Anterior cingulate cortex (tissue), 58 donors: ENCODE measurements at places on chromosomes 2 and 18.

GRCh38 chr18:54671291-54671881 is 80.3 kb downstream of the DYNAP start:
- DNase-seq = no peak

DNA sequence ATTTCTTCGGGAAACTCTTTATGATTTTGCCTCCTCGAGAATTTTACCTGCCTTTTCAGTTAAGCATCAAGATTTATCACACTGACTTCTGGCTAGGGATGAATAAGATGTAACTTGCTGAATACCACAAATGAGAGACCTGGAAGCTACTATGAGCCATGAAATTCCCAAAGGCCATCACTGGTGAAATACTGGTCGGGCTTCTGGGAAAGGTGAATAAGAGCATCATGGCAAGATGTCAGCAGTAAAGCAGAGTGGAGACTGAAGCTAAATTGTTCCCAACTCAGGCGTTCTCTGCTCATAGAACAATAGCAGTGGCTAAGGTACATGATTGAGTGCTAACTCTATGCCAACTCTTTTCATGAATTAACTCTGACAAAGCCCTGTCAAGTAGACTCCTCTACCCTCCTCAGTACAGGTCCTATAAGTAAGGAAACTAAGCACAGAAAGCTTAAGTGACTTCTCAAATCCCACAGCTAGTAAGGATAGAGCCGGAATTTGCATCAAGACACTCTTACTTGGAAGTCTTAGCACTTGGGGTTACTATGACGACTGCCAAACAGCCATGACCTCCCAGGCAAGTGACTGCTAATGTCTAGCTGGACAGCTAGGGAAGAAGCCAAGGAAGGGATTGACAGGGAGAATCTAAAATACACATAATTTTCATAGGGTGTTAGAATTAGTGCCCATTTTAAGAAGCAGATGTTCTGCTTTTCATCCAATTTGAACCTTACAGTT is 22.7 kb upstream of the DSC3 start:
- no peak for DNase-seq

GRCh38 chr2:106124905-106125549 is 69.1 kb downstream of the UXS1 start:
- DNase-seq = no peak

DNA sequence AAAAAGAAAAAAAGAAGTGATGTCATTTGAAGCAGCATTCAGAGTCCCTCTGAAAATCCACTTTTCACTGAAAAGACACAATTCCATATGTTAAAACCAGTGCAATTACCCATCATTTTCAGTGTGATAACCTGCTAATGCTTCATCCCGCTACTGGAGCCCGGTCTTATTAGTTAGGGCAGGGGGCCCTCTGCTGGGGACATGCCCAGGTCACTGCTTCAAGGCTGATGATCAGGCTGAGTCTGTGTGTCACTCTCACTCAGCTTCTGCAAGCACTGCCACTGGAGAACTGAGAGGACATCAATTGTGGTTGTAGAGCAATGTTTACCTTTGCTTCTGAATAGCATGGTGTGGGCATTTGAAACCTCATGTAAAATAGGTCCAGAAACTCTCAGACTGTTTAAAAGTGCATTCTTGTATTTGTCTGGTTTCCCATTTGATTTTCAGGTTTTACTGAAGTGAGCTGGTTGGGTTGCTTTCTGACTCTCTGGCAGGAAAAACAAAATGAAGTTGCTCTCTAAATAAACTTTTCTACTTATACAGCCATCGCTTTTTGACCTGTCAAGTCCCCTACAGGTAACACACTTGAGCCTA is 49.2 kb upstream of the NXPH2 start:
- no peak for DNase-seq

GRCh38 chr2:222714361-222715241 is 43.1 kb downstream of the MOGAT1 start:
- DNase-seq = no peak

DNA sequence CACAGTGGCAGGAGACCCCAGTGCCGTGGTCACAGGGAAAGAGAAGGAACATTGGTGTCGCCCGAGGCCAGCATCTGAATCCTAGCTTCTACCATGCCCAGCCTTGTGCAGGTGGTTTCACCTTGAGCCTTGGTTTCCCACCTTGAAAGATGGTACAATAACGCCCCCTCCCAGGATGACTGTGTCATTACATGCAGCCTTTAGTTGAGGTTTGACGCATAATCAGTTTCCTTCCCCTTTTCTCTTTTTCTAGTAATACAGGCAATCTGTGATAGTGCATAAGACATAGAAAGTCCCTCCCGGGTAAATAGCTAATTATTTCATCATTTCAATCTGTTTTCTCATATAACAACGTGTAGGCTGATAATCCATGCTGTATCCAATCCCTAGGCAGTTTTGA is 29.8 kb upstream of the ZNF407 start:
- DNase-seq = no peak
